ENCODE measurements at places on chromosomes 12 and 14.
A peak's percentile ranks its signal among the peaks of the same experiment; 100 is the strongest.

GRCh38 chr14:72644758-72645489 is 249.0 kb downstream of the DPF3 start:
- no peak for DNase-seq

GRCh38 chr12:121689430-121689829 is 20.0 kb upstream of the MORN3 start:
- DNase-seq = no peak

GRCh38 chr14:34227834-34228649 is 234.0 kb downstream of the SPTSSA start:
- peak; percentile 41 for DNase-seq

- DNase-seq = no peak
Observed at GRCh38 chr12:111342376-111342775, 26.5 kb downstream of the PHETA1 start.

GRCh38 chr12:89547101-89547500 is 21.3 kb upstream of the POC1B start:
- no peak for DNase-seq

DNA sequence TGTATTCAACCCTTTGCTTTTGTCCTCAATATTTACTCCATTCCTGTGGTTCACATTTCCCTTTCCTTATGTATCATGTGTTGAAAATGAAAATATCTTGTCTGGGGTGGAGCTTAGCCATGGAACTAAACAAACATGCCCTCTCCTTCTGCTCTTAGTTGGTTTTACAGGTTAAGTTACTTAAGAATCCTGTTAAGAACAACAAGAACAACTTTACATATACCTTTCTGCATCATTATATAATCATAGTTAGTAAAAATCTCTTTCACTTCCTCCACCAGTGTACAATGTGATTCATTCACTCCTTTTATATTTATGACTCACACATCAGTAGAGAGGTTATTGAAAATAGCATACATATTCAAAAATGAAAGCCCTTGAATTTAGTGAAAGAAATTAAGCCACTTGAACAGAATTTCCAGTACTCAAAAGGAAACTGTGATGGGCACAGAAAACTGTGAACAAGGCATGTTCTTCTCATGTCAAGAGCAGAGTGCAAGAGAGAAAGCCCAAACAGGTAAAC is 307.7 kb downstream of the CCDC91 start:
- DNase-seq = peak; percentile 39

- peak; percentile 89 for DNase-seq
Observed at GRCh38 chr12:55738123-55739024, 4.5 kb upstream of the GDF11 start.

GRCh38 chr12:110338754-110339153 is 57.7 kb downstream of the ATP2A2 start:
- DNase-seq = no peak

DNA sequence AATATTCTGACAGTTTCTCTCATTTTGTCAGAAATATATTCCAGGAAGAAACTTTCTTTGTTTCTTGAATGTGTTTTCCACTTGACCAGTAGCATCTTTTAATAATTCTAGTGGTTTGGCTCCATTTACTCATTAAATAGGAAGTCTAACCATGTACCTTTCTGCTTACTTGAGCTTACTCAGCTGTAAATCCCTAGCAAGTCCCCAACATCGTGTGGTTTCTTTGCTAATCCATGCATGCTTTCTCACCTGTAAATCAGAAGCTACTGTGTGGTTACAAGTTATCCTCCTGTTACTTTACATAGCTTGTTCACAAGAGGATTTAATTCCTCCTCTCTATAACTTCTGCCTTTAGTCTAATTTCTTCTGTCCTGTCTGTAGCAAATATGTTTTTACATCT is 227.7 kb downstream of the FSCB start:
- no peak for DNase-seq

- no peak for DNase-seq
Observed at GRCh38 chr12:47207340-47207717, 127.6 kb upstream of the AMIGO2 start.

DNA sequence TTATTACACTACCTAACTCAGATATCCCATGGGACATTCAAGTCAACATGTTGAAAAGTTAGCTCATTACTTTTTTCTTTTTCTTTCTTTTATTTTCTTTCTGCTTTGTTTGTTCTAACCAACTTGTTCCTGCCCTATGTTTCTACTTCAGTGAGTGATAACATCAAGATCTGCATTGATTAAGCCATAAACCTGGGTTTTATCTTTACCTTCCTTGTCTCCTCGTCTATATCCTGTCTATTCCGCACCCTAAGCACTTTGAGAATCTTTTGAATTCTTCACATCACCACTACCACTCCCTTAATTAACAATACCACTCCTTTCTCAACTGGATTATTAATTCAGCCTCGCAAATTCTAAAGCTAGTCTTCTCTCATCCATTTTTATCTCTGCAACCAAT is 81.9 kb upstream of the AVPR1A start:
- no peak for DNase-seq

DNA sequence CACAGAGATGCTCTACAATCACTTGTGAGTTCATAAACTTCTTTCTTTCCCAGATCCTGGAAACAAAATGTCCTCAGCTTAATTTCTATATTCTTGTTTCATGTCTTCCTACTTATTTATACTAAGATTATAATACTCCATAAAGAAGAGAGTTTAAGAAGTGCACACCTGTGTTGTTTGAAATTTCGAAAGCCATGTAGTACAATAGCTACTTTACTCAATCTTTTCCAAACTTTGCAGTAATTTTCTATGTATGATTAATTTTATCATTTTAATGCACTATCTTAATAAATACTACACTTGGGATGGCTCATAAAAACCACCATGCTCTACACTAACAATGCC is 300 bp upstream of the TTC5 start:
- no peak for DNase-seq

DNA sequence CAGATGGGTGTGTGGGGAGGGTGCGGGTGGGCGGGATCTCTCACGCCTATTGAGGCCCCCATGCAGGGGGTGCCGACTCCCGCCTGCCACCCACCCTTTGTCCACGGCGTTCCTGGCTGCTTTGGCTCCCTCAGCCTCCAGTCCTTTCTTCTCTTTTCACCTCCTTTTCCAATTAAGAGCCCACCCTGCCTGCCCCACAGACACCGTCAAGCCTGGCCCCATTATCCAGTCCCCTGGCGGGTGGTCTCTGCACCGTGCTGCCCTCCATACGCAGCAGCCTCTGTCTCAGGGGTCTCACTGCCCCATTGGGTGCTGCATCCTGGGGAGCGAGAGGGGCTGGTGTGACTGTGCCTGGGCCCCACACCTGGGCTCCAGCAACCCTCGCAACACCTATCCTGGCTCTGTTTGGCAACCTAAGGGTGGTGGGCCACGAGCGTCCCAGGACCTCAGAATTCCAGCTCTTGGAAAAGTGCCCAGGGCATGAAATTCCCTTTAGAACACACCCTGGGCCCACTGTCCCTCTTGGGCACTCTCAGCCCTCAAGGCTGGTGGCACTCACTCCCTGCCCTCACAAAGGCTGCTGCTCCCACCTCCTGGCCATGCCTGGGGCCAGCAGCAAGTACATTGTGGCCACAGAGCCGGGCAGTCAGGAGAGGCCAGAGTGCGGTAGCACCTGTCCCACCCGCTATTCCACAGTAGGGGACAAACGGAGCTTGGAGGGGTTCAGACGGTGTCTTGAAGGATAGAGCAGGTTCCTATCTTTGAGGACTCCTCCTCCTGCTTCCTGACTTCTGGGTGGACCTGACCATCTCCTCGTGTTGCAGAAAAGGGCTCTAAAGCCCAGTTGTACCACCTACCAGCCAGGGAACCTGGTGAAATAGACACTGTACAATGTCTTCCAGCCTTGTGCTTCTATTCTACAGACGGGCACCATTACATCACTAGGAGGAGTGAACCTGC is 114.1 kb downstream of the KIF26A start:
- DNase-seq = no peak

- no peak for DNase-seq
Observed at GRCh38 chr12:109731231-109731731, 17.7 kb downstream of the FAM222A start.

GRCh38 chr12:127267128-127267527 is 999.8 kb upstream of the TMEM132C start:
- DNase-seq = no peak

DNA sequence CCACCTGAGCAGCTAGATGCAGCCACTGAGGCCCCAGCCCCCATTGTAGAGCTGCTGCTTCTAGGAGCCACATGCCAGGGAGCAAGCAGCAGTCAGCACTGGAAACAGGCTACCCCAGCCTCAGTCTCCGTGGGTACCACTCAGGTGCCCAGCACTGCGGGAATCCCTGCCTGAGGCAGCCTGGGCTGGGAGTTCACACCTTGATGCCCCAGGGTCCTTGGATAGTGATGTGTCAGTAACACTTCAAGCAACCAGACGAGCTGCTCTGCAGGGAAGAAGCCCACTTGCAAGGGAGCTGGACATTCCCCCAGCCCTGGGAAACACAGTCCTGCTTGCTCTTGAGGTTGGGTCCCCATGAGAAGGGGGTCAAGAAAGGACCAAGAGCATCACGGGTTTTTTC is 90.7 kb downstream of the ZFP36L1 start:
- no peak for DNase-seq

GRCh38 chr12:32108787-32109186 is 2.1 kb downstream of the BICD1 start:
- no peak for DNase-seq

Measured in amniotic epithelial cell (primary cell).